Omental fat pad (tissue), 4 donors: ENCODE measurements at places on chromosomes 12 and 14. TPM values are rescaled to one million over a fixed set of nuclear protein-coding genes. Genes with fewer than 3 reads are reported as not detected.

The ADCY6 gene
- total RNA-seq: 51.7 TPM

The TAS2R13 gene
- total RNA-seq: 1.3 TPM

The GPR132 gene
- total RNA-seq: 7.7 TPM

The TNFAIP2 gene
- 56.0 TPM for total RNA-seq

The FAM181A gene
- total RNA-seq: not detected

The TAS2R9 gene
- not detected for total RNA-seq

The NRXN3 gene
- 0.44 TPM for total RNA-seq

GRCh38 chr12:79737875-79738718 is 47.3 kb upstream of the PAWR start:
- no peak for DNase-seq

DNA sequence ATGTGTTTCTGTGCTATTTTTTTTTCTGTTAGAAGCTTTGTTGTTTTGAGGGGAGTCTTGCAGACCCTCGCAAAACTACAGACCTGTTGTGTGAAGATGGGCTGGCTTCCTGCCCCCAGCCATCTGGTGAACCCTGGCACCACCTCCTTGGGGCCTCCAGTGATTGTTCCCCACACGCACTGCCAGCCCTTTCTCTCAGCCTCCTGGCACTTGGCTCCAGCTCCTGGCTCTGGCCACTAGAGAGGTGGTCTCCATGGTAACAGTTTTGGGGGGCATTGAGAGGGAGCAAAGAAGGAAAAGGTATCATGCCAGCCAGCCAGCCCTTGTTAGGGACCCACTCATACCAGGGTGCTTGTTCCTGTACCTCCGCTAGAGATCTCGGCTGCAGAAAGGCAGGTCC is 176.4 kb upstream of the RPH3A start:
- no peak for DNase-seq

DNA sequence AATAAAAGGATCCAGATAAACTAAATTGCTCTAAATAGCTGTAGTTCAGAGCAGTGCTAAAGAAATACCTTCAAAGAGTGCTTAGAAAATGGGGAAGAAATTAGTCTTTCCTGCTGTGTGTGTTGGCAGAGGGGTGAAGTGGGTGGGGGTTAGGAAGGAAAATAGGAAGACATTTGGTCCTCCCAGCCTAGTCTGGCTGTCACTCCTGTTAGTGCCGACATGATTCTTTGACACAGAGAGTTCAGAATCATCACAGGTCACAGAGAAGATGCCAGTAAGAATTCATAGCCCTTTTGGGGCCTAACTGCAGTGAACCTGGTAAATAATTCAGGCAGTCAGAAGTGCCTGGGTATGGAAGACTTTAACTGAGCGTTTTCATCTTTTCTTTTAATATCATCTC is 74.8 kb downstream of the FLRT2 start:
- DNase-seq: no peak

DNA sequence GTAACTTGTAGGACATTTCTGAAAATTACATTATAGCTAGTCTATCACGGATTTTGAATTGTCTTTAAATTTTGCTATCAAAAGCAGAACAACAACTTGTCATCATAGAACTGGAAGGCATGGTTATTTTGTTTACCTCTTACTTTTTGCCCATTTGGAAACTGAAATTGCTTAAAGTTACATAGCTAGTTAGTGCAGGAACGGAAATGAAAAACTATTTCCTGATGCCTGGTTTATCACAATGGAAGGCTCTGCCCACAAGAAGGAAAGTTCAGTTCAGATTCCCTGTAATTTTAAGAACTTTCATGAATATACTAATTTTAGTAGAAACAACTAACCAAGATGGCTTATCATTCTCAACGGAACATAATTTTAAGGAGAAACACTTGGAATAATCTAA is 427.7 kb downstream of the RAD51B start:
- DNase-seq: no peak

DNA sequence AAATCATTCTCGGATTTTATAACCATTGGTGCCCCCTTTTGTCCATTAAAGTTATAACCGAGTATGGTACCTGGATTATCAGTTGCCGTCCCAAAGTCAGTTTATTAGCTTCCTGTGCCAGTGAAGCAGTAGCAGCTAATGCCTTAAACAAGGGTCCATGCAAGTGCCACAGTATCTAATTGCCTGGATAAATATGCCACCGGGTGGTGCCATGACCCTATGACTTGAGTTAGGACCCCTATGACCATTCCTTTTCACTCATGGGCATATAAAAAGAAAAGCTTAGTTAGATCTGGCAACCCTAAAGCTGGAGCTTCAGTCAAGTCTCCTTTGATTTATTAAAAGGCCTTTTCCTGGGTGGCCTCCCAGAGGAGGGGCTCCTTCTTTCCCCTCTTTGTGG is 1314.6 kb downstream of the TMEM121 start:
- no peak for DNase-seq

- DNase-seq: no peak
Observed at GRCh38 chr12:116863275-116863767, 17.9 kb downstream of the HRK start.

DNA sequence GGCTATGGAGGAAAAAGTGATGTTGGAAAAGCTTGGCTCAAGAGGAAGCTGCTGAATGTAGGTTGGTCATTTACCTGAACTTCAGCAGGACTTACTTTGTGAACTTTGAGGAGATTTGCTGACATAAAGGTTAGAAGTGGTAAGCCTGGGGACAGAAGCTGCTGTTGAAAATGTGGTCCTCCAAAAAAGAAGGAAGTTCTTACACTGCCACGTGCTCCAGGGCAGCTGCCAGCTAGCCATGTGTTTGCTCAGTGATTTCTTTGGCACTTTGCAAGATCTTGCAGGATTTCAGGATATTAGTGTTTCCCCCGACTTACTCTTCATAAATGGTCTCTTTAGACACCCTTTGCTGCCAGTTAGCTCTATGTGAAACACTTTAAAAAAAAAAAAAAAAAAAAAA is 14.8 kb upstream of the DYRK2 start:
- no peak for DNase-seq

DNA sequence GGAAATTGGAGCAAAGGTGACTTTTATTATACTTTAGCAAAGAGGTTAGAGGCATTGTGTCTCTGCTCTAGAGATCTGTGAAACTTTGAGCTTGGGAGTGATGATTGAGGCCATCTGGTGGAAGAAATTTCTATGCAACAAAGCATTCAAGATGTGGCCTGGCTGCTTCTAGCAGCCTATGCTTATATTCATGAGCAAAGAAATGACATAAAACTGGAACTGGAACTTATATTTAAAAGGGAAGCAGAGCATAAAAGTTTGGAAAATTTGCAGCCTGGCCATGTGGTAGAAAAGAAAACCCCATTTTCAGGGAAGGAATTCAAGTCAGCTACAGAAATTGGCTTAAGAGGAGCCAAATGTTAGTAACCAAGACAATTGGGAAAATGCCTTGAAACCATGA is 70.4 kb downstream of the SDR9C7 start:
- DNase-seq: no peak

- DNase-seq: no peak
Observed at GRCh38 chr14:72478471-72478893, 415.4 kb downstream of the DPF3 start.

GRCh38 chr12:4421590-4422031 is 24.0 kb downstream of the FGF6 start:
- no peak for DNase-seq
